Stimulated activated CD4-positive, alpha-beta T cell treated with anti-CD3 and anti-CD28 coated beads, Interleukin-1b, Interleukin-23, amount 100 ng/mL, for 1 hour (primary cell): ENCODE measurements at places on chromosomes 1 and 21.

DNA sequence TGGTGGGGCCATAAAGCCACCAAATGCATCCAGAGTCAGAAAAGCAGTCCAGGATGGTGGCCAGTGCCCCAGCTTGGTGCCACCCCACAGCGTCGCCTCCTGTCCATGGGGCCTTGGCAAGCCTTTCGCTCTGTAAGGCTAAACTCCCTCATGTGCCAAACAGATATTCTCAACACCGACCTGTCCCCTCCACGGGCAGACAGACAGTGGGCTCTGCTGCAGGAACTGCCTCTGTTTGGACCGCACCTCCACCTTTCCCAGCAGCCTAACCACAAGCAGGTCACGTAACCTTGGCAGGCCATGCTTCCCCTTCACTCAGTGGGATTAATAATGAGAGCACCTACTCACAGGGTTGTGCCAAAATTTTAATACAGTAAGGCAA lies 11.7 kb downstream of the RUNX1 start:
- DNase-seq, result no peak

DNA sequence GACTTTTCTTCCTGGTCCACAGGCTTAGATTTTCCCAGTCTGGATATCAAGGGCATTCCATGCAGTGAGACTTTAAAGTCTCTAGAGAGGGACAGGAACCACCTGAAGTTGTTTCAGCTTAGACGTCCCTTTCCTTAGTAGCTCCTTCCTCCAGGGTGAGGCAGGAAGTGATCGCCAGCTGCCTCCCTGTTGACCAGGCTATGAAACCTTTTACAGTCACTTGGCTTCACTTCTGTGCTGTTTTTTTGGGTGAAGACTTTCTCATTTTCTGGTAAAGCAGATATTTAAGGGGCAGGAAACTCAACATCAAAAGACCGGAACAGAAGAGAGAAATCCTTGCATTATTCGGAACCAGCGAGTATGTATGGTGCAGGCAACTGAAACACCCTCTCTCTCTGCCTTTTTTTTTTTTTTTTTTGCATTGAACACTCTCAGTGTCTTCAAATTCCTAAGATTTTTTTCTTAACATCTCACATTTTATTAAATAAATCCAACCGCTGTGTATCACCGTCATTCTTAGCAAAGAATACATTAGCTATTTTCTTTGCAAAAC lies 234.6 kb upstream of the IRF2BP2 start:
- DNase-seq, result no peak

DNA sequence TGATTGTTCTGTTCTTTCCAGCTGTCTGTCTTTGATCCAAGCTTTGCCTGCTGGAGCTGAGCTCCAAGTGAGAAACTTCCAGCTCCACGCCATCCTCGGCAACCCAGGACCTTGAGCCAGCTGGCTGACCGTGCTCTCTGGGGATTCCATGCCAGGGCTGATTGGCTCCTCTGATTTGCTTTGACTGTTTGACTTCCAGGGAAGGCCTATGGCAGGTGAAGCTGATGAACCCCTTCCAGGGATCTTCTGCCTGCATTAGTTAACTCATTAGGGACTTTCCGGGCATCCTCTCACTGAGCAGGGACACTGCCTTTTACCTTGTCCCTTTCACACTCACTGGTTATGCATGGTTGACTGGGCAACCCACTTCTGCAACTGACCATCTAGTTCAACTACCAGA lies 406.1 kb downstream of the RPS6KC1 start:
- no peak for DNase-seq

- DNase-seq, result no peak
These were observed 8.1 kb downstream of the LRRC41 start for GRCh38 chr1:46295306-46295705.

DNA sequence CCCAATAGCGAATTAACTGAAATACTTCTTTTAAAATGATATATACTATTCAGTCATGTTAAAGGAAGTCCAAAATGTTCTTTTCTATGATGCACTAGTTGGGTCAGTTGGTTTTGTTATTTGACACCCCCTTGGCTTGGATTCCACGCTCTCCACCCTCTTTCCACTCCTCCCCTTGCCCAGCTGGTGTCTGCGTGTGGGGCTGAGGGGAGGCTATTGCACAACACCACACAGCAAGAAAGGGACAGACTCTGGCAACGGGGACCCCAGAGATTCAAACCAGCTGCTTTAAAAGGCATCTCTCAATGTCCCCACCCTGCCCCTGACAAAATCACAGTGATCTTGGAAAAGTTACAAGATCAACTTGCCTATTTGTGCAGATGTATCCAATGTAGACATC lies 394.3 kb downstream of the TGFB2 start:
- DNase-seq, result no peak

- DNase-seq, result no peak
These were observed 99.6 kb upstream of the CDC42BPA start for GRCh38 chr1:227417756-227418480.

- DNase-seq, result no peak
These were observed 22.4 kb downstream of the PLA2G2D start for GRCh38 chr1:20096840-20097447.

GRCh38 chr1:88462096-88462487 lies 222.0 kb upstream of the PKN2 start:
- DNase-seq, result no peak

DNA sequence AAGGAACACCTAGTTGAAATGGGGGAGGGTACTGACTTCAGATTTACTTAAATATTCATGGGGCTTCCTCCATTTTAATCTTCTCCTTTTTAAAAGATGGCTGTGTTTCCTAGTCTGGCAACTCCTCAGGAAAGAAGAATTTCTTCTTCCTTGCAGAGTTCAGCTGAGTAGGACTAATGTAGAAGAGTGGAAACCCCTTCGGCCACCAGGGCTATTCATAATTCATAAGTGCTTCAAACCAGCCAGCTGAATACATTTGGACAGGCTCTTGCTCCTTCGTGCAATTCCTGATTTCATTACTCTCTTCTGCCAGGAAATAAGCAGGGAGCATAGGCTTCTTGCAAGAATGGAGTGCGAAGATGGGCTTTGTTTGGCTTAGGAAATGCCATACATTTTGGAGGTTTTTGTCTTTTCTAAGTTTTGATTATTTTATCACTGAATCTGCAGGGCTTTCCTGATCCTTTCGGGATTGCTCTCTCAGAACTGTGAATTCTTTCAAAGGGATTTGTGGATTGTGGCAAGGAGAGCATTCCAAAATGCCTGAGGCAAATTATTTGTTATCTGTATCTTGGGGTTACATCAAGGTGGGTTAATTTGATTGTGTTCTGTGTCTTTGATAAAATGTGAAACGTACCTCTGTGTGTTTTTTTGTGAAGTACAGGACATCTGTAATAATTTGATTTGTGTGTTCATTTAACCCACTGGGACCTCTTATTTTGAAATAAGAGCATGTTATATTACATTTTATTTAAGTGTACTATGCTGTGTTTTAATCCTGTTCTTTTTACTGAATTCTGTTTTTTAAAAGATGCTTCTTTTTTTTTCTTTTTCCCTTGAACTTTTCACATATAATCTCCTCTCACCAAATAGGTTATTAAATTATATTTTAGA lies 179.4 kb upstream of the SGIP1 start:
- DNase-seq, result no peak

DNA sequence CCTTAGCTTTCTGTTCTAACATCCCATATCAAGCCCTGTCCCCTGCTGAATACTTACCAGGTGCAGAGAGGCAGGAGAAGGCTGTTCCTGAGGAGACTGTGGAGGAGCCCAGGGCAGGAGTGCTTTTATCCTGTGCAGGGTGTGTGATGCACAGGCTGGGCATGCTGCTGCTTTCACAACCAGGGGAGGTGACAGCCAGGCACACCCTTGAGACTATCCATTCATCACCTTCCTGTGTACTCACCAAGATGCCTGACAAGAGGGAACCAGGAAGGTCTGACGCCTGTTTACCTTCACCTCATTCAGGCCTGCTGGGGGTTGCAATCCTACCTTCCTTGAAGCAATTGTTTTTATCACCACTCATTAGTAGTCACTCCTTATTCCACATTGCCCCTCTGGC lies at the start of gene LCE3E:
Gene LCE3E, minus strand, starts transcription at position 100 of the 400 bp plus-strand sequence. CDS start 572 bp downstream, outside the sequence.
- DNase-seq, result no peak

GRCh38 chr1:96418969-96419368 lies 302.6 kb upstream of the PTBP2 start:
- DNase-seq, result no peak

DNA sequence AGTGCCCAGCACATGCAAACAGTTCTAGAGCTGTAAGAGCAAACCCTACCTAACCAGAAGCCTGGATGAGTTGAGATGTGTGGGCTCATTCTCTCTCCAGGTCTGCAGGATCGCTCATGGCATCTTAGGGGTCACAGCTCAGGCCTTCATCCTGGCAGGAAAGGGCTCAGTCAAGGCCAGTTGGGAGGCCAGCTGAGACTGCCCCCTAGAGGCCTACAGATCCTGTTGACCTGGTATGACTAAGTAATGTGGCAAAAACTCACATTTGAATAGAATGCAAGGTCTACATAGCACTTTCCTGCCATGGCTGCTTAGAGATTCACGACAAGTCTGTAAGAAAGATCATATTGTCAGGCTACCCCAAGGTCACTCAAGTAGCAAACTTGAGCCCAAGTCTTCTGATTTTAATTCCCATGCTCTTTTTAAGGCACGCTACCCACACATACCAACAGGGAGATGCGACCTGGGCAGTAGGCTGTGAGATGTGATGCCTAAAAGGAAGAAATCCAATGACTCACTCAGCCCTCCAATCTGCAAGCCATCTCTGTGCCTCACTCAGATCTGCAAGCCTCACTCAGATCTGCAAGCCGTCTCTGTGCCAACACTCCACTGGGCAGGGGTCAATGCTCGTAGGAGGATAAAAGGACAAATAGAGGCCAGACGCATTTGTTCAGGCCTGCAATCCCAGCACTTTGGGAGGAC lies 5.1 kb upstream of the CAPN8 start:
- DNase-seq, result no peak

- no peak for DNase-seq
These were observed 35.8 kb downstream of the RIPK4 start for GRCh38 chr21:41731081-41731480.

GRCh38 chr1:58290685-58291372 lies 255.7 kb downstream of the OMA1 start:
- no peak for DNase-seq

- DNase-seq, result no peak
These were observed 4.9 kb upstream of the C1orf185 start for GRCh38 chr1:51097171-51097570.

- no peak for DNase-seq
These were observed 23.2 kb upstream of the LRP8 start for GRCh38 chr1:53350853-53351767.

GRCh38 chr1:1332774-1333480 lies 1.8 kb downstream of the TAS1R3 start:
- DNase-seq, result no peak

DNA sequence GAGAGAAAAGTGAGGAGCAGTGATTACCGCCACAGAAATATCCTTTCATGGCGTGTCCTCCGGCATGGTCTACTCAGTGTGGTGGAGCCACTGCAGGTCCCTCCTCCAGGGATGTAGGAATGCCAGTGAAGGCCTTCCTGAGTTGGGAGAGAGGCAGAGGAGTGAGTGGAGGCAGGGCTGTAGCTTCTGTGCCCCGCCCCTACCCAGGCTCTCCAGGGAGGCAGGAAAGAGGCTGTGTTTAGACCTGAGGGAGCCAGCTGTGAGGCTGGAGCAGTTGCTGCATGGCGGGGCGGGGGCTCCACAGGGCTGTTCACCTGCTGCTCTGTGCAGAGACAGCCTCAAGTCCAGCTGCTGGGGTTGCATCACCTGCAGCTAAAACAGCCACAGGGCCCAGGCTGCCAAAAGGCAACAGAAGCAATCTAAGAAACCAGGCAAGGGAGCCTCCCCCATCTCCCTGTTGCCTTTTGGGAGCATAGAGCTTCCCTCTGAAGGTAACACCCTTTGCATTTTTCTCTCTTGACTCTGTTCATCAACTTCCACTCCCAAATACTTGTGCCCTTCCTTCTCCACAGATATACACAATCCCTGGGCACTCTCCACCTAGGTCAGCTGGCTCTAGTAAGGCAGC lies 801 bp upstream of the ANXA9 start:
- no peak for DNase-seq

DNA sequence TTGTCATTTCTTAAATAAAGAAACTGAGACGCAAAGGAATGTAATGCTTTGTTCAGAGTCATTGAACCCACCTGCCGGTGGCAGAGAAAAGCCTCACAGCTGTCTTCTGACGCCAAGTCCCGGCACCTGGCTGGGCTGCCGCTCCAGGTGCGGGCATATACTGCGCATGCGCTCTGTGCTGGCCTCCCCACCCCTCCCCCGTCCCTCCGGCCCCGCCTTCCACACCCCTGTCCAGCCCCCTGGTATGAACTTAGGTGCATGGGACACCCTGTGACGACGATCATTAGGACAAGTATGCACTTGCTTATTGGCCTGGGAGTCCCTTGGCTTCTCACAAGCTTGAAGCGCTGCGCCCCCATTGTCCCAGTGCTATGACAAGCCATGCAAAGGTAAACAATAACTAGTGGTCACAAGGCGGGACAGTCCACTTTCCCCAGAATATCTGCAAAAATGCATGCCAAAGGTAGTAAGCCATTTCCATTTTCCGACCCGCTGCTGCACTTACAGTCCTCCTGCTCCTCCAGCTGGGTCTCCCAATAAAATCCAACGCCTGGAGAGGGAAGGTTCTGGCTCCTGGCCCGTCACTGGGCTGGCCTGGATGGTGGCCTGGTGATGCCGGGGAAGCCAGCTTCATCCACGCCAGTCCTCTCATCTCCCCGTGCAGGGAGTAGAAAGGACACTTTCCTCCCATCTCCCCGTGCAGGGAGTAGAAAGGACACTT lies 100.4 kb downstream of the PSMG1 start:
- DNase-seq, result no peak

- no peak for DNase-seq
These were observed 4.6 kb downstream of the MPZ start for GRCh38 chr1:161304927-161305866.

GRCh38 chr1:165960136-165960535 lies 132.7 kb downstream of the UCK2 start:
- no peak for DNase-seq

DNA sequence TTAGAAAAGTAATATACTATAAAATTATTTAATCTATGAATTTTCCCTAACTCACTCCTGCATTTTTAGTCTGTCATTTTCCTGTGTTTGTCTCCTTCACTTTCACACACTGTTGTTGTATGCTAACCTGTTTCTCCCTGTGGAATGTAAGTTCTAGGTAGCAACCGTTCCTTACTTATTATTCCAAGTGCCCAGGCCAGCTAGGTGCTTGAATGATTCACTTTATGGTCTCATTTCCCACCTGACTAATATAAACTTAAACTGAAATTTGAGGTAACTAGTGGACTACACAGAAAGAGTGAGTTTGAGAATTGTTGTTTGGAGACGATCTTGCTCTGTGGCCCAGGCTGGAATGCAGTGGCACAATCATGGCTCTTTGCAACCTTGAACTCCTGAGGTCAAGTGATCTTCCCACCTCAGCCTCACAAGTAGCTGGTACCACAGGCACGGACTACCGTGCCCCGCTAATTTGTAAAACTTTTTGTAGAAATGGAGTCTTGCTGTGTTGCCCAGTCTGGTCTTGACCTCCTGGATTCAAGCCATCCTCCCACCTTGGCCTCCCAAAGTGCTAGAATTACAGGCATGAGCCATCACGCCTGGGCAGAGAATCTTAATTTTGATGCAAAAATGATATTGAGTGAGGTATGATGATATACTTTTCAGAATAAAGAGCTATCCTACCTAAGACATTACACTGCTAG lies 1.9 kb downstream of the ZYG11B start:
- no peak for DNase-seq
